Kidney capillary endothelial cell (primary cell): ENCODE measurements at places on chromosomes 3 and 15.

GRCh38 chr3:114194750-114195149 is 15.9 kb upstream of the DRD3 start:
- no peak for DNase-seq

GRCh38 chr3:69961706-69962439 is 37.7 kb upstream of the SAMMSON start:
- DNase-seq, result no peak

GRCh38 chr3:65230261-65231139 is 542.7 kb upstream of the ADAMTS9 start:
- no peak for DNase-seq

DNA sequence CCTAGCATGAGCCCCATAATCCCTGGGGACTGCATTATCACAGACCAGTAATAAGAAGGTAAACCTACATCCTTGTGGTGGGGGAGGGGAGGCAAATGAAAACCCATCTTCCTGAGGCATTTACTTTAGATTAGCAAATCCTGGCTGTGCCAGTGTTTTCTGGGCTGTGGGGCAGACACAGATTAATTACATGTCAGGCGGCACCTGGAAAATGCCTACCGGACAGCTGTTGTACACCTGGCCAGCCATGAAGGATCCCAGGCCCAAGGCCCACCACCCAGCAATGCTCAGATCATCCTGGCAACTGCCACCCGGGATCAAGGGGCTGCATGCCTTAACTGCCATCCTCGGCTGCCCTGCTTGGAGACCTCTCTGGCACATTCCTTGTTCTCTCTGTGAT is 59.1 kb upstream of the RASA2 start:
- DNase-seq, result no peak

DNA sequence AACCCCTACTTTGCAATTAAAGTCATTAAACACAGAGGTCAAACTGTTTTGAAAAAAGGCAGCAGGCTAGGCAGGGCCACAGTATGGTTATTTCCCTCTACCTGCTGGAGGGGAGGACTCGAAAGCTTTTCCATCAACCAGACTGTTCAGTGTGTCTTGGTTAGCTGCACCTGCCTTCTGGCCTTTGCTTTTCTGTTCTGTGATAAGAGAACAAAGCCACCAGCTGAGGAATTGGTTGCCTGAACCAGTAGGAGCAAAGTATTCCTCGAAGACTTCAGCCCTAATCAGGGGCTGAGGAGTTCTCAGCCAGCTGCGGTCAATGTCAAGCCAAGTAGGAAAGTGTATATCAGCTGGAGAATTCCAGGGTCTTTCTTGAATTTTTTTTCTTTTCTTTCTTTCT is 132.5 kb downstream of the SOX2 start:
- no peak for DNase-seq

- DNase-seq, result peak; percentile 53
Measured at GRCh38 chr3:11185564-11186317, 31.4 kb downstream of the HRH1 start.

- no peak for DNase-seq
Measured at GRCh38 chr3:194732617-194733016, 46.9 kb downstream of the FAM43A start.

DNA sequence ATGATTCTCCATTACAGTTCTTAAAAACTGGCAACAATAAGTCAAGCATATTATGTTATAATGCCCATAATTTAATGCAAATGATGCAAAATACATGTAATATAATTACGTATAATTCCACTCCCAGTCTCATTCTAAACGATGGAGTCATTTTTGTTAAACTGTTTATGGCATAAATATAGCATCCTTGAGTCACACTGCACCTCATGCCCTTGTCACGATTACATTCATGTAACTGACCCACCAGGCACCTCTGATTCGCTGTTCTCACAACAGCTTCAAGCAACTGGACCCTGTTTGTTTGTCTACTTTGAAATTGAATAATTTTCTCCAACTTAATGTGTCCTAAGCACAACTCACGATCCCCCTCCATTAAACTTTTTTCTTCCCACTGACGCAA is 148.0 kb upstream of the LRTM1 start:
- DNase-seq, result no peak

GRCh38 chr3:5918626-5919025 is 731.1 kb downstream of the EDEM1 start:
- no peak for DNase-seq

DNA sequence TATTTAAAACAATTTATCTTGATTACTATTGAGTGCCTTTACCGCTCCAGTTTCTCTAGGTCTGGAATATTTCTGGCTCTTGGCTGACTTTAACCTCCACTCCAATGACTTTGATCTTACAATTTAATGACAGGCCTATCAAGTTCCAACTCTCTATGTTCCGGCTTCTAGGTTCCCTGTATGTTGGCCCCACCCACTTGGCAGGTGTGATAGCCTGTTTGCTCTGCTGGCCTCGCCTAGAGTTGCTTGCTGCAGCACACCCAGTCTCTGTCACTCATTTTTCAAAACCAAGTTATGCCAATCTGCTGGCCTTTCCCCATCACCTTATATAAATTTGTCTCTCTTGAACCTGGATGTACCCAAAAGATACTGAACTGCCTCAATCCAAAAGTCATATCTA is 428.0 kb downstream of the ROBO1 start:
- no peak for DNase-seq

DNA sequence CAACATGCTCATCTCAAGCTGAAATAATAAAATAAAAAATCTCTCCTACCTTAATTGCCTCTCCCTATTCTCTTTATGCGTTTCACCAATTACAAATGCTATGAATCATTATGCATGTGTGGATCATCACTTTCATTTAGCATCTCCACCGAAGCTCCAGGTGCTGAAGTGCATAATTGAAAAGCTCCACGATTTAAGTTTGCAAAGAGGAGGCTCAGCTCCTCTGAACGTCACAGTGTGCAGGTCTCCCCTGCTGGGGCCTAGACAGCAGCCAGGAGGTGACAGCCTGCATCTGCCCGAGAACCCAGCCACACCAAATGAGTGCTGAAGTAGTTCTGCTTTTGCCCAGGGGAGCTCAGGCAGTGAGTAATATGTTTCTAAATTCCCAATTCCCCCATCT is 60.5 kb upstream of the GLCE start:
- DNase-seq, result no peak

GRCh38 chr3:133881939-133882825 is 13.5 kb downstream of the RAB6B start:
- DNase-seq, result no peak
